ENCODE measurements at places on chromosomes 3 and 15. TPM values are rescaled to one million over a fixed set of nuclear protein-coding genes. Genes with fewer than 3 reads are reported as not detected.

Gene CCDC191
- 13.3 TPM for polyA plus RNA-seq

Gene CSPG4
- polyA plus RNA-seq = not detected

Gene ITGA11
- not detected for polyA plus RNA-seq

Gene HHLA2
- not detected for polyA plus RNA-seq

Gene THPO
- 0.14 TPM for polyA plus RNA-seq

Gene VGLL3
- not detected for polyA plus RNA-seq

Gene C3orf70
- 0.10 TPM for polyA plus RNA-seq

Gene CD276
- not detected for polyA plus RNA-seq

Gene FOXL2NB
- not detected for polyA plus RNA-seq

Gene NOX5
- not detected for polyA plus RNA-seq

Gene ZIC4
- polyA plus RNA-seq = not detected

All from IgD-negative memory B cell (primary cell).